ENCODE measurements at places on chromosomes 11 and 22.

DNA sequence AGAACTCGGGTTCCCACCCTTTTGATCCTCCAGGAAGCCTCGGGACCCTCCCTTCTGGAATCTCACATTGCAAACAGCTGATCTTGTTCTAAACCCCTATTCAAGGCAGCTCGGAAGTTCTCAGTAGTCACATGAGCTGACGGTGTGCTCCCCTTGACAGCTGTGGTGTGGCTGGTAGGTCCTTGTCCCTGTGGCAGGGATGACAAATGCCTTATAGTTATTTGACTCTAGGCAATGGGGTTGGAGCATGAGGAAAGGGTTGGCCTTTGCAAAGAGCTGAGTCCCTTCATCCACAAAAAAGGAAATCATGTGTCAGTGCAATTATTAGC, 23.6 kb downstream of the EIF4G2 start:
- no peak for DNase-seq

DNA sequence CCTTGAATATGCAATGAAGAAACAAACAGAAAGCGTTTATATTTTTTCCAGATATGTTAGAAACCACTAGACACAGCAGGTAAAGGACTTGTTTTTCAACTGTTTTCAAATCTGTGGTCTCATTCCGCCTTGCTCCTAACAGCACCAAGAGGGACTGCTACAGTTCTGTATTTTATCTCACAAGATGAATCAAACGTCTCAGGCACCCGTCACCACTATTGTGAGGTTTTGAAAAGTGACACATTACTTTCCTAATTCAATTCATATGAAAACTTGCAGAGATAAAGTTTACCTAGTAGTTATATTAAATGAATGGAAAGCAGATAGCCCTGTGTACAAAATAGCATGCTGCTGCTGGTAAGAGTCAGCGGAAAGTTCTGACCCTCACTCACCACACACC, 386.3 kb downstream of the ETS1 start:
- no peak for DNase-seq

DNA sequence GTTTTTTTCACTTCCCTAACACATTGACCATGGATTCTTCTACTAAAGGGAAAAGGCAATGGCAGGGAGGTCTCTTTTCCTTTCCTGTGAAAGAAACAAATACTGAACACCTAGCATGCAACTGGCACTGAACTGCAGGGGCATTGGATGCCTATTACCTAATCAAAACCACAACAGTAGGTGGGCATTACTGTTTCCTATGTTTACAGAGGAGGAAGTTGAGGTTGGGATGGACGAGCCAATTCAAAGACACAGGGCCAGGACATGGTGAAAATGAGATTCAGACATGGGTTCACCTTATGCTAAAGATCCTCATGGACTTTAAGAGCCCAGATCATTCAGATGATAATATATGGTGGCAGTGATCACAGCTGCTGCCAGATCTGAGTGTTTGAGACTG, 407.0 kb downstream of the MIAT start:
- no peak for DNase-seq

GRCh38 chr11:112885744-112886433, 75.3 kb upstream of the NCAM1 start:
- DNase-seq: no peak

DNA sequence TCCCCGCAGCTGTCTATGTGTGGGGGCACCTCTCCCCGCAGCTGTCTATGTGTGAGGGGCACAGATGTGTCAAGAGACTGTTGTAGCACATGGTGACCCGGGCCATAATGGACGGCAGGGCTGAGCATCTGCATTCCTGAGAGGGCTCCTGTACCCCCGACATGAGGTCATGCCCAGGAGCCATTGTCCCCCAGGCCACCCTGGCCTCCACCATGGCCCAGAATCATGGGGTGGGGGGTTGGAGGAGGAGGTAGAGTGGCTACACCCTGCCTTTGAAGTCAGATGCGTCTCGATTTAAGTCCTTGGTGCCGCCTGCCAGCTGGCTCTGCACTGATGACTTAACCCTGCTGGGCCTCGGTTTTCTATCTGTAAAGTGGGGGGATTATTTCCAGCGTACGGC, 49.1 kb downstream of the ARHGAP8 start:
- no peak for DNase-seq

GRCh38 chr11:81218440-81218839, 1515.2 kb downstream of the FAM181B start:
- DNase-seq: no peak

GRCh38 chr11:41978945-41979344, 519.5 kb upstream of the LRRC4C start:
- no peak for DNase-seq

DNA sequence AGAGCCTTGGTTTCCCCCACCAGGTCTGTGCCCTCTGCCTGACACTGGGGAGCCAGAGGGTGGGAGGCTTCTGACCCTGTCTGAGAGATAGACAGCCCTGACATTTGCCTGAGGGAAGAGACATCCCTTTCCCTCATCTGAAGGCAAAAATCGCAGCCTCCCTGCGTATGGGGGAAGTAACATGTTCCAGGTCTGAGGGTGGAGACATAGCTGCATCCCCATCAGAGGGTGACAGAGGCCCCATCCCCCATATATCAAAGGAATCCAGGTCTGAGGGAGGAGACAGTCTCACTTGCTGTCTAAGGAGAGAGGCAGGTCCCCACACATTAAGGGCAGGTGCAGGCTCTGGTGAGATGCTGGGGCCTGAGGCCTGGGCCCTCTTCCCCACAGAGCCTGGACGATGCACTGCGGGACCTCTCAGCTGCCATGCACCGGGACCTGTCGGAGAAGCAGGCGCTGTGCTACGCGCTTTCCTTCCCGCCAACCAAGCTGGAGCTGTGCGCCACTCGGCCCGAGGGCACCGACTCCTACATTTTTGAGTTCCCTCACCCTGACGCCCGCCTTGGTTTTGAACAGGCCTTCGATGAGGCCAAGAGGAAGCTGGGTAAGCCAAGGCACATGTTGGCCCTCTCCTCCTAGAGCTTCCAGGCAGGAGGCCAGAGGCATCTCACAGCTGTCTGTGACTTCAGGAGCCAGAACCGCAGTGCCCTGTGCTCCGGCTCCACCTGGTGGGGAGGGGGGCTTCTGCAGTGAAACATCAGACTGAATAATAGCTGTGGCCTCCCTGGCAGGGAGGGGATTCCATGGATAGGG, 16.1 kb upstream of the RELT start:
- DNase-seq: peak; percentile 32

DNA sequence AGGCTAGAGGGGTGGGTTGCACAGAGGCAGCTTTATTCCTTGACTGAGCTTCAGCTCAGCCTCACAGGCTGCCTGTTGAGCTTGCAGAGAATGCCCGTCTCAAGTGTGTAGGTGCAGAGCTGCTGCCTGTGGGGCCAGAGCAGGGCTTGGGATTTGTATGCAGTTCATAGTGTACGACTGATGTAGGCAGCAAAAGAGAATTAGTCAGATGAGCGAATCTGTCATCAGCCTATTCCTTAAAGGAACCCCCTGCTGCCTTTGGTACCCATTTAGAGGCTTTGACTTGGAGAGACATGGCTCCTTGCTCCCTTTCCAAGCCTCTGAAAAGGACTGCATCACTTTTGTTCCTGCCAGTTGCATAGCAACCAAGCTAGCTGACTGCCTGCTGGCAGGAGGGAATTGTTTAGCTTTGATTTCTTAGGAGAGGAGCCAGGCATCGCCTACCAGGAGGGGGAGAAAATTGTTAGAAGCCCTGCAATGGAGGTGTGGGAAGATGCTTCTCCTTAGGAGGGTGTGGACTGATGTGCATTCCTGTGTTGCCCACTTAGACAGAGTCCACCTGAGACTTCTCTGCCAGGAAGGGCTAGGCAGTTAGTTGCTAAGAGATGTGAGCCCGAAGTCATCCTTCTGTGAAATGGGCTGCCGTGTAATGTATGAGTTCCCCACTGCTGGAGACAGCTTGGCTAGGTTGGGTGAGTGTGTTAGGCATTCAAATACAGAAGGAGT, 10.9 kb downstream of the ACO2 start:
- DNase-seq: no peak

- DNase-seq: no peak
These were observed 4.7 kb downstream of the CTSC start for GRCh38 chr11:88332851-88333250.

- DNase-seq: no peak
These were observed 1.0 kb downstream of the SSTR3 start for GRCh38 chr22:37211075-37211865.

DNA sequence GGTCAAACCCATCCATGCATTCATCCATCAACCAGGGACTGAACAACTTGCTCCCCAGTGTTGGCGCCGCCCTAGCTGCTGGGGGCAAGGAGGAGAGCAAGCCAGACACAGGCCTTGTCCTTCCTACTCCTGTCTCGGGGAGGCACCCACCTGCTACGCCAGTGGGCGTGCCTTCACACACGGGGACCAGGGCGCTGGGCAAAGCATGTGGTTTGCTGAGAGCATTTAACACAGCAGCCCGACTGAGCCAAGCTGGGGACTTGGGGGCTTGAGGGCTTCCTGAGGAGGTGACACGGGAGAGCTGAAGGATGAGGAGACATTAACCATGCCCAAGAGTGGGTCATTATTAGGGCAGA, 30.6 kb downstream of the CACNA1I start:
- DNase-seq: no peak

DNA sequence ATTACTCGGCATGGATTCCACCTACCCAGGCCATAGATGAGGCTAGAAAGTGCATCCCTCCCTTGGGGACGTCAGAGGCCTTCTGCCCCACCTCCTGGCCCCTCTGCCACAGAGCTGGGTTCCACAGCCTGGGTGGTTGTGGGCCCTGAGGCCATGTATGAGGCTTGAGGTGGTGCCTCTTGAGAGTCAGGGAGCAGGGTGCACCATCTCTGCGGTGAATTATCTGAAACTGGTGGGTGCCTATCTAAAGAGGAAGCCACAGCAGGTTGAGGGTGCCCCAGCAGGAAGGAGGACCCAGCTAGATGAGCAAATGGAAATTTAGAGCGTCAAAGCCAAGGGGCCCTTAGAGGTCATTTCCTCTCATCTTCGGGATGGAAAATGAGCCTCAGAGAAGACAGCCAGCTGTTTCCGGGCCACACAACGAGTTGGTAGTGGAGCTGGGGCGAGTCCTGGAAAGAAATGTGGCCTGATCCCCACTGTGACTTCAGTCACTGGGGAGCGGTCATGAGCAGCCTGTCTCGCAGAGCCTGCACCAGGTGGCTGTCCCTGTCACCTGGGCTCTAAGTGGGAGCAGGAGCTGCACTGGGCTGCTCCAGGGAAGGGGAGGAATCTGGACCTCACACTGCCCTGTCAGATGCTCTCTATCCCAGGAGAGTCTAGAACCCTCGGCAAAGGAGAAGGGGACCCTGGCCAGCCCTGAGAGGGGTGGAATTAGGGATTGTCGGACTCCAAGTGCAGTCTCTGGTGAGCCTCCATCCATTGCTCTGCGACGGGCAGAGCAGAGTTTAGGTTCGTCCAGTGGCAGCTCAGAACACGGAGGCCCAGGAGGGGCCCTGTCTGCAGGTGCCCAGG, 7.3 kb downstream of the ADORA2A start:
- no peak for DNase-seq

DNA sequence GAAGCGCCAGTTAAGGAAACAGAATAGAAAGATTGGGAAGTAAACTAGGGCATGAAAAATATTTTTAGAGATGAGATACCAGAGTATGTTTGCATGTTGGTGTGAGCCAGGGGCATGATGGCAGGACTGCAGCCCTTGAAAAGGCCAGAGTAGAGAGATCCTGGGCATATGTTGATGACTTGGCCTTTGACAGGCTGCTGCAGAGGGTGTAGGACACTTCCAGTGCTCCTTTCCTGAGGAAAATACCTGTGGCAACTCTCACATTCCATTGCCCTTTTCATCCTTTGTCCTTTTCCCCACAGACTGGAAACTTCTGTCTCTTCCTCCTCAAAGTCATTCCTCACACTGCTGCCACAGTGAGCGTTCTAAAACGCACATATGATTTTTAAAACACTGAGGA, 150.7 kb upstream of the CCDC90B start:
- DNase-seq: no peak

- peak; percentile 95 for DNase-seq
These were observed 9.3 kb downstream of the INS start for GRCh38 chr11:2151500-2152257.

- DNase-seq: no peak
These were observed 25.8 kb downstream of the TSKU start for GRCh38 chr11:76808996-76809395.

DNA sequence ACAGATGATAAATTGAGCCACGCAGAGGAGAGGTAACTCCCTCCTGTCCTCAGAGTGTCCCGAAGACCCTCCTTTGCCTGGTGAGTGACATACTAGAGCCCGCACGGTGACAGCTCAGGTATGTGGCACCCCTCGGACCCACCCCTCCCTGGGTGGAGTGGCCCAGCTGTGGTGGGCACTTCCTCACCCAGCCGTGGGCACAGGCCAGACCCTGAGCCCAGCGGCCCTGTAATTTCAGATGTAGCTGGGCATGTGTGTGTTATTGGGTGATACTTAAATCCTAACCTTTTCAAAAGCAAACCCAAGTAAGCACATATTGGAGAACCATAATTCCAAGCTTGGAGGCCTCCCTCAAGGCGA, 93.2 kb downstream of the WNT7B start:
- DNase-seq: no peak

GRCh38 chr11:27310707-27311106, 52.3 kb downstream of the CCDC34 start:
- no peak for DNase-seq

DNA sequence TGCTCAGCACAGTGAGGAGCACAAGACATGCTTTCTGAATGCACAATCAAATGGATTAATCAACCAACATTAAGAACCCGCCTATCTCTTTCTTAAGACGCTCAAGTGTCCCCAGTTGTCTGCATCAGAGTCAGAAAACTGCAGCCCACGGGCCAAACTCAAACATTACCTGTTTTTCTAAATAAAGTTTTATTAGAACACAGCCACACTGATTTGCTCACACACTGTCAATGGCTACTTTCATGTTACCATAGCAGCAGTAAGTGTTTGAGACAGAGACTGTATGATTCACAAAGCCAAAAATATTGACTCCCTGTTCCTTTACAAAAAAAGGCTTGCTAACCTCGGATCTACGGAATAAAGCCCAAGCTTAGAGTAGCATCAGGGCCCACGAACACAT, 49.0 kb upstream of the ISX start:
- no peak for DNase-seq

DNA sequence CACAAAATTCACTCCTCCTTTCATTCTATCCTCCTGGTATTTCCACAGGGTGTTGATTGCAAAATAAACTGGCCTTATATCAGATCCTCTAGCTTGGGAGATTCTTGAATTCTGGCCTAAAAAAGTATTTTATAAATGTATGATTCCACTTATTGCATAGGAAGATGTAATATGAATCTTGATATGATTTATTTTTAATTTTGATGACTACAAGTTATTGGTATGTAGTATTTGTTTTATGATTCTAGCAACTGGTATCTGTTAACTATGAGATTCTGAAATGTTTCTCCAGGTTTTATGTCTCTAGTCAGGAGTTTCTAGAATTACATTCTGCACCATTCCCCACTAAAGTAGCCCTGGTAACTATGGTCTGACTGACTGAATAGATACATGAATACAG, 373.9 kb upstream of the C11orf87 start:
- DNase-seq: no peak

DNA sequence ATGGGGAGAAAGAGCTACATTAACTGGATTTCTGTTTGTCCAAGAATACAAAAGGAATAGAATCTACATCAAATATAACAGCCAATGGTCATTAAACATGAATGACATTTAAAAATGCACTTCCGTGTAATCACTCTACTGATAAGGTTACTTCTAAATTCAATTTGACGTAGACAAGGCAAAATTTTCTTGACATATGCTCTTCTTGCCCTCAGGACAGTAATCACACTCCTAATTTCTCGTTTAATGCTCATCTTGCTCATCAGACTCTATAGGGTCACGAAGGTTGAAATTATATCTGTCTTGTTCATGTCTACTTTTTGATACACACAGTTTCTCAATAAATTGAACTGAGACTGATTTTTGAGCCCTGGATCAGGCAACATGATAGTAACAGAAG, 58.4 kb downstream of the NARS2 start:
- no peak for DNase-seq
